ENCODE measurements at places on chromosomes 5 and 9.

GRCh38 chr5:133746834-133747233, 134.5 kb upstream of the FSTL4 start:
- no peak for DNase-seq

- DNase-seq: no peak
Measured at GRCh38 chr5:171023508-171023907, 161.7 kb downstream of the RANBP17 start.

DNA sequence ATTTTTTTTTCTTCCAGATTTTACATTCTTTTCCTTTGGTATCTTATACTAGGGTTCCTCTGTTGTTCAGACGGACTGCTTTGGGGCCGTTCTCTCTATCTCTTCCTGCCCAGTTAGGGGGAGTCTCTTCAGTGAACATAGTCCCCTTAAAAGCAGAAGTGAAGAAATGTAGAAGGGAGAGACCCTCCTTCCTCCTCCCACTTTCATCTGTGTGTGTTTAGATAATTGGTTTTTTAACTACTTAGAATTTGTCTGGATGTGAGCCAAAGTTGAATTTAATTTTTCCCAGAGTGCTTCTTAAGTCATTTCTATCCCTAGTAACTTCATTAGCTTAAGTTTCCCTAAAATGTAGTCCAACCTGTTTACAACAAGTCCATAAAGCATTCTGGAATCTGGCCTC, 167.5 kb downstream of the HACD4 start:
- DNase-seq: no peak

DNA sequence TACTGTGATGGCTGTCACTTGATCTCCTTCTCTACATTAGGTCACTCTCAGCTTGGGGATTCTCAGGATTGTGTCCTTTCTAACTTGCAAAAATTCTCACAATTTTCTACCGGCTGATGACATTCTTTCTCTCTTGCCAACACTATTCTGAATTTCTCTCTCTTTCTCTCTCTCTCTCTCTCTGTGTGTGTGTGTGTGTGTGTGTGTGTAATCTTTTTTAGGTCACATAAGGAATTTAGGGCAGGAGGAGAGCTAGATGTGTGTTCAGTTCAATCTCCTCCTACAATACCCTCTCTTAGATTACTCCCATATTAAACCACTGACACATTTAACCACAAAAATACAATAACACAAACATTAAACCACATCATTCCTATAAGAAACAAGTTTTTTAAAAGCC, 242.3 kb upstream of the NREP start:
- DNase-seq: no peak

- peak; percentile 49 for DNase-seq
Measured at GRCh38 chr9:91159664-91160121, 202.0 kb downstream of the AUH start.

GRCh38 chr9:89186960-89187359, 8.3 kb upstream of the SHC3 start:
- no peak for DNase-seq

GRCh38 chr9:87389936-87390335, 107.7 kb upstream of the DAPK1 start:
- no peak for DNase-seq

GRCh38 chr5:130017173-130017572, 112.9 kb downstream of the CHSY3 start:
- no peak for DNase-seq

GRCh38 chr5:121218086-121218485, 633.6 kb upstream of the FTMT start:
- no peak for DNase-seq

DNA sequence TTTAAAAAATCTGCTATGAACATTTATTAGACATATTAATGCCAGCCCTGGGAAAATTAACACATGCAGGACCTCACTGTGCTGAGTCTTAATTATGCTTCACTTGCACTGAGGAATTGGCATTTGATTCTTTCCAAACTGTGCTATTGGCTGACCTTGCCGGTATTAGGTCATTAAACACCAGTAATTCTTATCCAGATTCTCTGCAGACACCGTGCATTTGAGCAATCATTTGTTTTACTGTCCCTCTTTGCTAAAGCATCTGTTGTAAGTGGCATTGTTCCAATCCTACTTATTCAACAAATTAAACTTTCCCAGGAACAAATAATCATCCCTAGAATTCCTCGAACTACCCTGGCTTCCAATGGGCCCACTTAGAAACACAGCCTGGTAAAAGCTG, 145.0 kb downstream of the SLC12A2 start:
- no peak for DNase-seq

DNA sequence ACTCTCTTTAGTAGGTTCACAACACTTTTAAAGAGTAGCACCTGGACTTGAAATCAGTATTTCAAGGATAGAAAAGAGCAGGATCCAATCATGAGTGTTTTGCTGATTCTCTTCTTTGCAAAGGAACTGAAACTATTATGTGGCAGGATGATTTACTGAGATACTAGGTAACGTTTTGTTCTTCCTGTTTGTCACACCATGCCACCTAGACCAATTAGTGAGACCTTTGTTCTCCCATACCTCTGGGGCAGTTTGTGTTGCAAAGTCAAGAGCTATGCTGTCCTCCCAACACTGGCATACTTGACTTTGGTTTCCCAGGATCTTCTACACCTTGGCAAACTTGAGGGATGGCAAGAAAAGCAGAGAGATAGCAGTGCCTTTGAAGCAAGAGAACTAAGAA, 43.4 kb downstream of the PPP1R2B start:
- DNase-seq: no peak

DNA sequence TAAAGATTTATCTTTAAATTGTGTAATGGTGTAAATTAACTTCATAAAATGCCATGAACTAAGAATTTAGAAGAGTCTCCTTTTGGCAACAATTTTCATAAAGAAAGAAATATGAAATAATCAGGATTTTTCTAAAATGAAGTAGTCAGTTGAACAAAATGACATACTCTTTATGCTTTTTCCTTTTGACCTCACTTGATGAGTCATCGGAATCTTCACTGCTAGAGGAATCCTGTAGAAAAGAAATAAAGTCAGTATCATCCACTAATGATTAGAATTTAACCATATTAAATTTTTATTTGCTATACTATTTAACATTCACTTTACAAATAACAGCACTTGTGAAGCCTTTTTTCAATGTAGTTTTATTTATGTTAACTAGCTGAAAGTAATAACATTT, 26.1 kb downstream of the CHD1 start:
- no peak for DNase-seq

DNA sequence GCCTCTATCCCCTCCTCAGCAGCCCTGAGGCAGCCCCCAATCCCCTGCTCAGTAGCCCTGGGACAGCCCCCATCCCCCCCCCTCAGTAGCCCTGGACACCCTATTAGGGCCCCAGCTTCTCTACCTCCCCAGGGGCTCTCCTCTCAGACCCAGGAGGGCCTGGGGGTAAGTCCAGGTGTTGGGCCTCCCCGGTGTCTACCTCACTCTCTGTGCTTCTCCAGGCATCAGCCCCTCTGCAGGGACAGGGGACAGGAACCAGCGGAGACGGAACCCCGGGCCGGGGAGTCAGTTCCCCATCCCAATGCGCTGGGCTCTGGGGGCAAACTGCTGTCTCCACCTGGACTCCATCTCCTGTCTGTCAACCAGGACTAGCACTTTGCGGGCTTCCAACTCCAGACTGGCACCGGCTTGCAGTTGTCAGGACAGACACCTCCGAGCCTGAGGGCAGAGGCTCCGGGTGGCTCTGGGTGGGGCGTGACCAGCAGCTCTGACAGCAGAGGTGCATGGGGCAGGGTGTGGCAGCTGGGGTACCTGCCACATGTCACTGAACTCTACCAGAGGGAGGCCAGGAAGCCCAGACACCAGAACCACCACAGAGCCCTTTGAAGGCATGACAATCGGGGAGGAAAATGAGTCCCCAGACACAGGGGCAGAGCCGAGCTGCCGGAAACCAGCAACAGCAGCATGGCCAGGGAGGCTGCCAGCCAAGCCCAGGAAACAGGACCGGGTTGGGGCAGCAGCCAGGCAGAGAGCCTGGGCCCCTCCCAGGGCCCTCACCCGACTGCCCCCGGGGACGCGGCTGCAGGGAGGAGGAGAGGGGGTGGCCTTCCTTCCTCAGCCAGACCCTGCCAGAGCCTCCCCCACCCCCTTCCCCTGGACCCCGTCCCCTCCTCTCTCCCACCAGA, 17.7 kb upstream of the UBAC1 start:
- no peak for DNase-seq

- no peak for DNase-seq
Measured at GRCh38 chr5:74492230-74492629, 148.3 kb downstream of the ENC1 start.

DNA sequence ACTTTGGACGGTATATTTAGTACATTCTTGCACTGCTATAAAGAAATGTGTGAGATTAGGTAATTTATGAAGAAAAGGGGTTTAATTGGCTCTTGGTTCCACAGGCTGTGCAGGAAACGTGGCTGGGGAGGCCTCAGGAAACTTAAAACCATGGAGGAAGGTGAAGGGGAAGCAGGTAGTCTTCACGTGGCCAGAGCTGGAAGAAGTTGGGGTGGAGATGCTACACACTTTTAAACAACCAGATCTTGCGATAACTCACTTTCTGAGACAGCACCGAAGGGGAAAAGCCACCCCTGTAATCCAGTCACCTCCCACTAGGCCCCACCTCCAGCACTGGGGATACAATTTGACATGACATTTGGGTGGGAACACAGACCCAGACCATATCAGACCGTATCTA, 13.5 kb downstream of the CNOT6 start:
- no peak for DNase-seq

- no peak for DNase-seq
Measured at GRCh38 chr5:102901424-102902134, 146.5 kb downstream of the PAM start.

DNA sequence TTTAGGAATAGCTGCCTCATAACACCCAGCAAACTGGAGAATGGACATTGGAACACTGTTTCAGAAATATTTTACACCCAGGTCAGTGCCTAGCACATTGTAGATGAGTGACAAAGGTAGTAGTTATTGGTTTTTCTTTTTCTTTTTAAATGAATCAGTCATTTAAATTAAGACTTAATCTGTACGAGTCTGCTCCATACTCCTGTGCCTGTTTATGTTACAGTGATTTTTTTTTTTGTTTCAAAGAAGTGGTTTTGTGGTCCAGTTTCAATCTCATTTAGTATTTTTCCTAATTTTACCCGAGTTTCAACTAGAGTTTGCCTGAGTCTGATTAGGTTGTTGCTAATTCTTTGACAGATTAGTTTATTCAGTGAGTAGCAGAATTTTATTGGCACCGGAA, 16.2 kb downstream of the LMNB1 start:
- no peak for DNase-seq

DNA sequence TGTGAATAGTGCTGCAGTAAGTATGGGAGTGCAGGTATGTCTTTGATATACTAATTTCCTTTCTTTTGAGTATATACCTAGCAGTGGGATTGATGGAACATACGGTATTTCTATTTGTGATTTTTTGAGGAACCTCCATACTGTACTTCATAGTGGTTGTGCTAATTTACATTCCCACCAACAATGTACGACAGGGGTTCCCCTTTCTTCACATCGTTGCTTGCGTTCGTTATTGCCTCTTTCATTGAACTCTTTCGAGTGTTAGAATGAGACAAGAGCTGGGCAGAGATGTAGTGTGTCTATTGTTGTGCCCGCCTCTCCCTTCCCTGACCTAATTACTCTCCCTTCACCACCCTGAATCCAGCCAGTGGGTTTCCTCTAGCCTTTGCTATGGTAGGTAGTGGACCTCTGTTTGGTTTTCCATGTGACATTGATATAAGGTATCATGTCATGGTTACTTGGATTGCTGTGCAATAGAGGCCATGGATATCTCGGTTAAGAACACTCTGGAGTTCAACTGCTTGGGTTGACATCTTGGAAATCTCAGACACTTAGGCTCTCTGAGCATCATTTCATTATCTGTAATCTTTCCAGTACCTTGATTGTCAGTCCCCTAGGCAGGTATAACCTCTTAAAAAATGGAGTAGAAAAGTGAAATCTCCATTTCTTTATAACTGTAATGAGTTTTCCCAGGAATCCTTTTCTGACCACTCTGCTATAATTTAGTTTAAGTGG, 19.5 kb downstream of the AOPEP start:
- no peak for DNase-seq

- no peak for DNase-seq
Measured at GRCh38 chr9:92656537-92656925, 13.4 kb downstream of the IPPK start.

- DNase-seq: no peak
Measured at GRCh38 chr9:104087894-104088293, 6.2 kb upstream of the SMC2 start.

DNA sequence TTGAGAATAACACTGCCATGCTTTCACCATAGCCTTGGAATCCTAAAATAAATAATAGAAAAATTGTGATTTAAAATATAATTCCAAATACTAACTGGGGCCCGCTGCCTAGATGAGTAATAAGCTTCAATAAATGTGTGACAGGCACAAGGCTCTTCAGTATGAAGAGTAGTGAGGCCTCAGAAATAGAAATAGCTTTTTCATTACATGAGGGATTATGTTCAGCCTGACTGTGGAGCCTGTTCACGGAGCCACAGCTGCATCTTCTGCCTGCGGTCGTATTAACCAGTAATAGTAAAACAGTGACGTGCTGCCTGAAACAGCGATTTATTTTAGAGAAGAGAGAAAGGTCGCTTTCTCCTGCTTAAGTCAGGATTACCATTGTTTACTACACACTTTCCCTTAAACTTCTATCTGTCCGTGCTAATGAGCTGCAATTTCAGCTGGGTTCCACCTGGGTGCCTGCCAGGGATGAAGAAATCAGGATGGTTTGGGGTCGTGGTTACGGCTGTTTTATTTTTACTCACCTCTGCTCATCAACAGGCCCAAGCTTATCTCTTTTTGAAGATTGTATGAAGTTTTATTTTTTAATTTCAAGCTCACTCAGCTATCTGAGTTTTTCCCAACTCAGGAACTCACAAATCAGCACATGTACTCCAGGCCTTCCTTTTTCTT, 284.9 kb upstream of the WWC1 start:
- no peak for DNase-seq

DNA sequence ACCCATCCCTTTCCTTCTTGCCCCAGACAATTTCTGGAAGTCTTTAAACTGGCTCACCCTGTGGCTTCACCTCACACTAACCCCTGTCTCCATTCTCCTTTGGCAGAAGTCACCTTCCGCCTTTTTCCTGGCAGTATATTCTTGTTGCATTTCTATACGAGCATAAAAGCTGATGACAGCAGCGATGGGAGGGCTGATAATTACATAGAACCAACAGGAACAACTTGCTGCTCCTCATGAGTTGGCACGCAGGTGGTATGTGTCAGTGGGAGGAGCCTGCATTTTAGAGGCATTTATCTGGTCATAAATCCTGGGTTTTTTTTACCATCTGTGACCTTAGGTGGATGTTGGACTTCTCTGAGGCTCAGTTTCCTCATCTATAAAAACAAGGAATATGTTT, 61.4 kb upstream of the CKMT2 start:
- DNase-seq: no peak

GRCh38 chr5:59034498-59035186, 451.8 kb downstream of the RAB3C start:
- no peak for DNase-seq

- no peak for DNase-seq
Measured at GRCh38 chr5:54541823-54542783, 24.5 kb downstream of the SNX18 start.

- DNase-seq: no peak
Measured at GRCh38 chr5:95172659-95173058, 112.2 kb downstream of the MCTP1 start.

- DNase-seq: no peak
Measured at GRCh38 chr5:40842351-40842750, 1.2 kb downstream of the CARD6 start.
